ENCODE measurements at places on chromosomes 7 and 10. TPM values are rescaled to one million over a fixed set of nuclear protein-coding genes. Genes with fewer than 3 reads are reported as not detected.
A peak's percentile ranks its signal among the peaks of the same experiment; 100 is the strongest.

DNA sequence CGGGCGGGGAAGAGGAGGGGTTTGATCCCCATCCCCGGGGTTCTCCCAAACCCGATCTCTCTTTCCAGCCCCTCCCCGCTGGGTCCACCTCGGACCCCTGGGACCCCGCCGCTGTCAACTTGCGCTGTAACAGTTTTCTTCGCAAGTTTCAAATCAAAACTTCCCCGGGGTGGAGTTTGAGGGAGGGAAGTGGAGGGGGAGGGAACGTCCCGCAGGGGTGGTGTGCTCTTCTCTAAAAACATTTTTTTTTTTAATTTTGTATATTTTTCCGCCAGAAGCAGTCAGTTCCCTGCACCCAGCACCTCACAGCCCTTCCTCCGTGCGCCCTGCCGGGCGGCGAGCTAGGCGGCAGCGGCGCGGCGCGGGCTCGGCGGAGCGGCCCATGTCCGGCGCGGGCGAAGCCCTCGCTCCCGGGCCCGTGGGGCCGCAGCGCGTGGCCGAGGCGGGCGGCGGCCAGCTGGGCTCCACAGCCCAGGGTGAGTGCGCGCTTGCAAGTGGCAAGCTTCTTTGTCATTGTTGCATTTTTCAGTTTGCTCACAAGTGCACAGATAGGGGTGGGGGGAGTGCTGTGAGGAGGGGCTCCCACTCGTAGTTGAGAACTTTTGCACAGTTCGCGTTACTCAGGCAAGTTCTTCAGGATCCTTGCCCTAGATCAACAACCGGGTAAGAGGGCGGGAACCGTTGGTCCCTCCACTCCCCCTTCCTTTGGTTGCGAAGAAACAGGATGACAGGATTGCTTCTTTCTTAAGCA is 933 bp downstream of the MDFIC start:
- H3K27me3 ChIP-seq = no peaks in the 10 kb centered on the region
- H3K36me3 ChIP-seq = no peaks in the 10 kb centered on the region
- DNase-seq = peak; percentile 20
- H3K27ac ChIP-seq = peak overlapping the region; percentile 76
- H3K4me3 ChIP-seq = peak overlapping the region; percentile 91

DNA sequence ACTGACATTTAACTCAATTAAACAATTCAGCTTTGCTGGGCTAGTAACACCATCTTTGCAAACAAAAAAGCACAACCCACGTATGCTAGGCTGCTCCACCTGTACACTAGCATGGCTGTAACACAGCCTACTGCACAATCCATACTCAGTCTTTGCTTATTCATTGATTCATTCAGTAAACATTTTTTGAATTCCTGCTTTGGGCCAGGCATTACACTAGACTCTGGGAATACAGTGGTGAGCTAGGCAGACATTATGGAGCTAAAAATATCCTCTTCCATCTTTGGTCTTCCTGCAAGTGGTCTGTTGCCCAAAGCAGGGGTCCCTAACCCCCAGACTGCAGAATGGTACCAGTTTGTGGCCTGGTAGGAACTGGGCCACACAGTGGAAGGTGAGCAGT is 9.9 kb downstream of the CNNM1 start:
- peaks cover 12% of the 10 kb centered on the region for H3K4me1 ChIP-seq
- H3K27me3 ChIP-seq = peaks cover 3% of the 10 kb centered on the region
- H3K4me3 ChIP-seq = no peak overlapping the region
- H3K36me3 ChIP-seq = no peaks in the 10 kb centered on the region

DNA sequence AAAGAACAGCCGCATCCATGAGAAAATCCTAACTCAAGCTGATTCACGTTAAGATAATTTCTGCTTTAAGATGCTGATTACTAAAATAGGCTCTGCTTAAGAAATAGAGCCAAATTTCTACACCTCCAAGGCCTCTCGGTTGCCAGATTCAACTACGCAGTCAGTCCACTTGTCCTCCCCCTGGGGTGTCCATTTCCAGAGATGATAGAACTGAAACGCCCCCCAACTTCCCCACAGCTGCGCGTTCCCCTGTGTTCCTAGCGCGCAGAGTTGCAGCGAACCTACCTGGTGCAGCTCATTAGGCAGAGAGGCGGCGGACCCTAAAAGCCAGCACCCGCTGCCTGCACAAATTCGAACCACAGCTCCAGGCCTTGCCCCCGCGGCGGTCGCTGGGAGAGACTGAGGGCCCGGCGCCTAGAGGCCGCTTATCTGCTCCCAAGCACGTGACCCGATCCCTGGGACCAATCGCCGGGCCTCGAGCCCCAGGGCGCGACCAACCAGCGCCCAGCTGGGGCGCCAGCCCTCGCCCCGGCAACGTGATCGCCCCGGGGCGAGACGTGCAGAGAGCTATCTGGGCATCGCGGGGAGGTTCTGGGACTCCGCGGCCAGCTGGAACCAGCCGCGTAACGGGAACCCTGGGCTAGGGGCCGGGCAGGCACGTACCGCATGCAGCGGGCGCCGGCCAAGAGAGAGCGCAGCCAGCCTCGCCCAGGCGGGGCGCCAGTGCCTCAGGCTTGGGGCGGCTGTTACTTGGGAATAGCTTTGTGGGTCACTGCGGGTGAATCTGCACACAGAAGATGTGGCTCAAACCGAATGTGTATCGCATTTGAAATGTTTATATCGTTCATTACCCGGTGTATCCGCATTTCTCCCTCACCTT is at the start of gene PPP1R3C:
TSS of gene PPP1R3C (minus strand) at position 401 of the 880 bp plus-strand sequence. CDS start at position 299, 102 bp downstream.
- H3K27me3 ChIP-seq = peaks cover 17% of the 10 kb centered on the region
- H3K27ac ChIP-seq = no peak within 1 kb of the TSS
- DNase-seq = peak; percentile 60
- peak within 1 kb of the TSS; percentile 88 for H3K4me3 ChIP-seq
- peaks cover 20% of the 10 kb centered on the region for H3K4me1 ChIP-seq

- no peaks in the 10 kb centered on the region for H3K27me3 ChIP-seq
- DNase-seq = no peak
- no peak overlapping the region for H3K27ac ChIP-seq
- no peak overlapping the region for H3K4me3 ChIP-seq
- H3K4me1 ChIP-seq = peaks cover 39% of the 10 kb centered on the region
Observed at GRCh38 chr7:6479067-6479466, 31.3 kb upstream of the DAGLB start.

DNA sequence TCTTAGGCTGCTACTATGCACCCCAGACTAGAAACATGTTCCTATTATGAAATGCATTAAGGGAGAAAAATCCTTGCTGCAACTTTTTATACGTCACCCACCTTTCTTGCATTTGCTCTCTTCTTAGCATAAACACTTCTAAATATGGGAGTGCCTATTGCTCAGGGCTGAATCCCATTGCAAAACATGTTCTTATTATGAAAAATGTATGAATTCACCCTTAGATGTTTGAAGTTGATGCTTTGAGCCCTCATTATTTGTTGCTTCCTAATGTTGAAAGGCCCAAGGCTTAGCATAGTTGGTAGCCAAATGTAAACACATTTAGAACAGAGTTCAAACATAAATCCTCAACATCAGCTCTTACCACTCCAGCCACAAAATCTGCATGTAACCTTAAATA is 52.8 kb downstream of the BMPER start:
- H3K4me1 ChIP-seq = no peaks in the 10 kb centered on the region
- no peak for DNase-seq
- H3K27me3 ChIP-seq = no peaks in the 10 kb centered on the region

DNA sequence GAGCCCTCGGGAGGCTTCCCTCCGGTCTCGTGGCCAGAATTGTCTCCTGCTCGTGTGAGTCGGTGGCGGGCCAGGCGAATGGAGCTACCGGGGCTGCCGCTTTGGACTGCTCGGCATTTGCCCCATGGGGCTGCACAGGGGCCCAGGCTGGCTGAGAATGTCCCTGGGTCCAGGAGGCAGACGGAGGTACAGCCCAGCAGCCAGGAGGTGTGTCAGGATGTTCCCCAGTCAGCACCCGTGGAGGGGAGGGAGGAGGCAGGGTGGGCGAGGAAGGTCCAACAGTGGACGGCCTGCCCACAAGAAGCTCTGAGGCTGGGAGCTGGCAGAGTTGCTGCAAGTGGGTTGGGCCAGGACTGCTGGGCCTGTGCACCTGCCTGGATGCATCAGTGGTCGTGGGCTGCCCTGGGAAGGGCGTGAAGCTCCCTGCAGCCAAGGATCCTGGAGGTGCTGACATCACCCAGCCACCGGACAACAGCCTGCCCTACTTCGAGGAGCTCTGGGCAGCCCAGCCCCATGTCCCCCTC is 46.4 kb downstream of the PDGFA start:
- H3K27me3 ChIP-seq = no peaks in the 10 kb centered on the region
- peaks cover 7% of the 10 kb centered on the region for H3K4me1 ChIP-seq
- no peak overlapping the region for H3K4me3 ChIP-seq
- peaks cover 1% of the 10 kb centered on the region for H3K36me3 ChIP-seq
- H3K27ac ChIP-seq = no peak overlapping the region

DNA sequence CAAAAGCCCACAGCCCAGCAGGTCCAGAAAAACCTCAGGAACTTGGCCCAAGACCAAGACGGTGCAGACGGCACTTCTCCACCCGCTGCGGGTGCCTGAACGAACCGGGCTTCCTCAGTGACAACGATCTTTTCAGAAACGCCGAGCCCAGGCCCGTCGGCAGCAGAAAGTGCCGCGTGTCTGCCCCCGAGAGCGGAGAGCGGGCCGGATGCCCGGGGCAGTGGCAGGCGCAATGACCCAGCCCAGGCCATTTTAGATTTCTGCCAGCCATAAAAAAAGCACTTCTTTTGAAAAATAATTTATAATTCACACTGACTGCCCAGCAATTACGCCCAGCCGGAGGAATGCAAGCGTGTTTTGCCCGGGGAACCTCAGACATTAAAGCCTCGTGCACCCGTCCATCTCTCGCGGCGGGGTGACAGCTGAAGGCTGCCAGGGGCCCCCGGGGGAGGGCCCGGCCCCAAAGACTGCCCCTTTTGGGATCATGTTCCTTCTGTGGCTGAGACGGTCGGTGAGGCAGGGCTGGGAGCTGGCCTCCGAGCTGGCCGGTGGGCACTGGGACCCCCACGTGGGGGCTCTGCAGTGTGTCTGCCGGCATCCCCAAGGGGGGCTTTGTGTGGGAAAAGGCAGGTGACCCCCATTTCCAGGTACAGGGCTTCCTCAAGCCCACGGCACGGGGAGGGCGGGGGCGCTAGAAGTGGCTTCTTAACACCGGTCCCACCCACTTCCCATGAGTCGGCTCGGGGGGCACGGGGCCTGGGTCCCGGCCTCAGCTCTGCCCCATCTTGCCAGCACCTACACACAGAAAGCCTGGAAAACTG is 71.3 kb upstream of the PDGFA start:
- no peak overlapping the region for H3K4me3 ChIP-seq
- H3K4me1 ChIP-seq = no peaks in the 10 kb centered on the region
- peaks cover 11% of the 10 kb centered on the region for H3K36me3 ChIP-seq
- no peaks in the 10 kb centered on the region for H3K27me3 ChIP-seq
- no peak for DNase-seq
- H3K27ac ChIP-seq = no peak overlapping the region

Gene LRIT1
- not detected for total RNA-seq

Gene LIPN
- total RNA-seq = not detected

Gene TAF3
- 11.8 TPM for total RNA-seq
